Fibroblast of the conjunctiva (primary cell): ENCODE measurements at places on chromosomes 7 and 10.

DNA sequence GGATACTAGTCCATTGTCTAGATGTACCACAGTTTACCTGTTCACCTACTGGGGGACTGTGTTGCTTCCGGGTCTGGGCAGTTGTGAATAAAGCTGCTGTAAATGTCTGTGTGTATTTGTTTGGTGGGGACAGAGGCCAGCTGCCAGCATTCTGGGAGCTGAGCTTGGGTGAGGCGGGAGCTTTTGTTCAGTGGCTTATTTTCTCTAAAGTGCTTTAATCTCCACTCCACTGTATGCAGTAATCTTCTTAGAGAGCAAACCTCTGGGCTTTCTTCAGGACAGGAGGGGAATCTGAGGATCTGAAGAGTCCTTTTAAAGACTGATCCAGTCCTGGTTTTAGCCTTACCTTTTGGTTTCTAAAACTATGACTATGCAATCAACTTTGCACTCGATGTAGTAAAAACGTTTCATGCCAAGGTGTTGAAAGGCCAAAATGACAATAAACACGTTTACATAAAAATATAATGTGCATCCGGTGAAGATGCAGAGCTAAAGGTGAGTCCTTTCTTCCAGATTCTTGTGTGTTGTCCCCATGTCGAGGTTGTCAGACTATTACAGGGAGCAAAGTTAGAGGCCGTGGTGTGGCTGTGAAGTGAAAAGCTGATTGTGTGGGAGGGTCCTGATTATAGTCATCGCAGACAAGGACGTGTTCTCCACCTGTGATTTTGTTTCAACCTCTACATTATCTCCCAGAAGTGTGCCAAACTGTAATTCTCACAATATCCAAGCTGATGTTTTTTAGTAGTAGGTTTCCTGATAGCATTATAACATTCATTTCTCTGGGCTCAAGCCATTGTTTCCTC is 279.8 kb downstream of the CAMK1D start:
- no peak for DNase-seq

GRCh38 chr10:99661377-99661763 is 2.1 kb downstream of the ENTPD7 start:
- peak; percentile 41 for DNase-seq

GRCh38 chr7:8105449-8106095 is 137.0 kb downstream of the GLCCI1 start:
- no peak for DNase-seq

- no peak for DNase-seq
Measured at GRCh38 chr10:8174762-8175161, 120.3 kb downstream of the GATA3 start.

GRCh38 chr7:50426280-50427045 is 23.7 kb downstream of the FIGNL1 start:
- DNase-seq = no peak

- DNase-seq = no peak
Measured at GRCh38 chr10:125722811-125723210, 3.3 kb downstream of the EDRF1 start.

DNA sequence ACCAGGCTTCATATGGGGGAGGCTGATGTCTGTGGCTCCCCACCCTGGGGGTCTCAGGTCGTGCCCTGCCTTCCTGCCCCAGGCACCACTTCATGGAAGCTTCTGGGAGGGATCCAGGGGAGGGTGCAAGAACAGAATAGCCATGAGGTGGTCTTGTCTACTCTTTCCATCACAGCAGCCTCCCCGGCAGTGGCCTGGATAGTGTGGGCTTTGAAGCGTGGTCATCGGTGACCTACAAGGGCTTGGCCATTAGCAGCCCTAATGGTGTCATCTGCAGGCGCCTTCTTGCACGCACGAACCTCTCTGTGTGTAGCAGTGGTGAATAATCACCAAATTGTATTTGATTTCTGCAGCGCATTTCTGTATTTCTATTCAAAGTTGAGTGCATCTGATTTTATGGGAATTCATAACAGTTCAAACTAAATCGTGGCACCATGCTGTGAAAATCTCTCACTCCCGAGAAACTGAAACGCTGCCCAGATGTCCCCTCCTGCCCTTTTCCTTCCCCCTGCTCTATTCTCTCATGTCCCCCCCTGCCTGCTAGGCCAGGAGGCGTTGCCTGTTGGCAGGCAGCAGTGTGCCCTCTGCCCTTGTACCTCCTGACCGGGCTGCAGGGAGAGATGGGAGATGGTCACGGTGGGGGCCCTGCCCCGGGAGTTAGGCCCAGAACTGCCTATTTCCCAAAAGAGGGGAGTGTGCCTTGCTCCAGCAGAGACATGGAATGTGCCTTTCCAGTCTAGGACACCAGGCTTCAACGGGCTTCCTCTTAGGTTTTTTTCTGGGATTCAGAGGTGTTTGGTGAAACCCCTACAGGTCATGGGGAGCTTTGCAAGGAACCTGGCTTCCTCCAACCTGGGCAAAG is 34.8 kb downstream of the CDH23 start:
- no peak for DNase-seq

- peak; percentile 3 for DNase-seq
Measured at GRCh38 chr7:82210416-82211184, 233.0 kb downstream of the CACNA2D1 start.

DNA sequence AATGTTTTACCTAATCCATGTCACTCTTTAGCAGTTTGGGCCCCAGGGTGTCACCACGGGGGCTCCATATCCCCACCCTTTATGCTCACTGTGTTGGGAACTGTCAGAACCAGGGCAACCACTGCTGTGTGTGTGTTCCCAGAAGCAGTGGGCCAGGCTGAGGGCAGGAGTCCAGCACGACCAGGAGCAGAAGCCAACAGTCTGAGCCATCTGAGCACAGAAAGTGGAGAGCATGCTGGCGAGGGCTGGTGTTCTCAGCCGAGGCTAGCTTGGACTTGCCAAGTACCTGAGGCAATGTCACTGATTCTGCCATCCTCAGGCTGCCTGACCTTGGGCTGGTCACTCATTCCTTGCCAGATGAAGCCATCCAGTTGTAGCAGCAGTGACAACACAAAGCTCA is 285.0 kb downstream of the BMPER start:
- DNase-seq = no peak

- DNase-seq = peak; percentile 79
Measured at GRCh38 chr10:80154978-80155695, 22.6 kb downstream of the PLAC9 start.

DNA sequence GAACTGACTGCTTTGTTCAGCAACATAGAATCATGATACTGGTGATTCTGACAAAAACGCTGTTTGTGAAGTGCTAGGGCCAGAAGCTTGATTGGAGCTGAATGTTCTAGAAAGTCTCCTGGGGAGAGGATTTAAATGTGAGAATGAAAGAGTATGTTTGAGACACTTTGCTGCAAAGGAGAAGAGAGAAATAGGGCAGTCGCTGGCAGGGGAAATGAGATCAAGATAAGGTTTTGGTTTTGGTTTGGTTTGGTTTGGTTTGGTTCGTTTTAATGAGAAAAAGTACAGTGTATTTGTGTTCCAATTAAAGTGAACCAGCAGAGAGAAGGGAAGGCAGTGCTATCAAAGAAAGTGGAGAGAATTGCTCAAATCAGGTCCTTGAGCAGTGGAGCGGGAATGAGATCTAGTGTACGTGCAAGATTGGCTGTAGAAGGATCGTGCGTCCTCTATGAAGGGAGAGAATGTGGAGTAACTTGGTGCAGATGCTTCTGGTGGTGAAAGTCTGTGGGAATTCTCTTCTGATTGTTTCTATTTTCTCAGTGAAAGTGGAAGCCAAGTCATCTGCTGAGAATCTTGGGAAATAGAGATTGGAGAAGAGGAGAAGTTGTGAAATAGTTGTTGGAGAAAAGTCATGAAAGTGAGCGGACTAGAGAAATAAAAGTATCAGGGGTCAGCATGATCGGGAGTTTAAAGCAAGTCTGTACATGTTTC is 270.5 kb downstream of the CCDC3 start:
- DNase-seq = no peak

- no peak for DNase-seq
Measured at GRCh38 chr7:74224511-74224832, 14.7 kb downstream of the LAT2 start.

- no peak for DNase-seq
Measured at GRCh38 chr7:1977059-1977875, 255.5 kb downstream of the MAD1L1 start.

DNA sequence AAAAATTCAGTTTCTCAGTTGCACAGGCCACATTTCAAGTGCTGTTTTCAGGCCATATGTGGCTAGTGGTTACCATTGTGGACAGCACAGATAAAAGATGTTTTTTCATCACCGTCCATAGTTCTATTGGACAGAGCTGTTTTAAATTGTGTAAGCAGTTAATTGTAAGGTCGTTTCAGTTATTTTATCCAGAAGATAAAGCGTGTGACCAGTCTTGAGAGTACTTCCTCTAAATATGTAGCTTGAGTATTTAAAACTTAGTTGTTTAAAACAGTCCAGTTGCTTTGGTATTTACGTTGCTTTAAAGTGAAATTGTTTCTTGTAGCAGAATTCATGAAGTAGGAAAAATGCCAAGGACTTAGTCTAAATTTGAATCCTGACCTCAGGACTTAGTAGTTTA is 66.9 kb downstream of the ZNRF2 start:
- DNase-seq = no peak

DNA sequence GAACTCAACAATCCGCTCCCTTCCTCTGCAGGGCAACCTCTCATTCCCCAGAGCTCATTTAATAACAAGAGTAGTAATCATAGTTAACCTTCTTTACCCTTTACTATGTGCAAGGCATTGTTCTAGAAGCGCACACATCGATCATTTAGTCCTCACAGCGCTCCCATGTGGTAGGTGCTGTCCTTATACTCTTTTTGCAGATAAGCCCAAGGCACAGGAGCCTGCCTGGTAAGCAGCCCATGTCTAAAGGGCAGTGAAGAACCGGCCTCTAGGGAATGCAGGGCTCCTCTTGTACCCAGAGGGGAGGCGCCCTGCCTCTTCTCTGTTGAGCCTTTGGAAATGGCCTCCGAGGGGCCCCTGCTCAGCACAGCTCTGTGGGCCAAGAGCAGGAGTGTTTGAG is 14.3 kb downstream of the CHST3 start:
- DNase-seq = no peak

GRCh38 chr10:97196223-97197029 is 10.7 kb upstream of the SLIT1 start:
- DNase-seq = peak; percentile 30

GRCh38 chr10:83301732-83302131 is 837.6 kb upstream of the GHITM start:
- no peak for DNase-seq

DNA sequence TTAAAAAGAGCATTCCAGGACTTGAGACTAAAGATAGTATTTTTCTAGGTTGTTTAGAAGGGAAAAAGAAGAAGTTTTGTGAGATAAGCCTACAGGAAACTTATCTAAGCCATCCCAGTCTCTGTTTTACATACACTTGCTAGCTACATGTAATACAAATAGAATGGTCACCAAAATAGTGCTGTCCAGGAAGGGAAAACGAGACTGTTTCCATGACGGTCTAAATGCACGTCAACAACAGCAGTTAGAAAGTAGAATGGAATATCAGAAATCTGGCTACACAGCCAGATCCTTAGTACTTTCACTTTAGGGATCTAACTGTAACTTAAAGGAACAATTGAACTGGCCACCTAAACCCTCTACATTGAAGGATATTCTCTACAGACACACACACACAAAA is 117.6 kb downstream of the TSPAN12 start:
- peak; percentile 17 for DNase-seq

GRCh38 chr7:42611961-42612360 is 299.9 kb downstream of the C7orf25 start:
- DNase-seq = no peak

- no peak for DNase-seq
Measured at GRCh38 chr7:117837841-117838240, 35.4 kb downstream of the CTTNBP2 start.

- DNase-seq = peak; percentile 63
Measured at GRCh38 chr10:90911133-90912051, 9.5 kb downstream of the ANKRD1 start.

DNA sequence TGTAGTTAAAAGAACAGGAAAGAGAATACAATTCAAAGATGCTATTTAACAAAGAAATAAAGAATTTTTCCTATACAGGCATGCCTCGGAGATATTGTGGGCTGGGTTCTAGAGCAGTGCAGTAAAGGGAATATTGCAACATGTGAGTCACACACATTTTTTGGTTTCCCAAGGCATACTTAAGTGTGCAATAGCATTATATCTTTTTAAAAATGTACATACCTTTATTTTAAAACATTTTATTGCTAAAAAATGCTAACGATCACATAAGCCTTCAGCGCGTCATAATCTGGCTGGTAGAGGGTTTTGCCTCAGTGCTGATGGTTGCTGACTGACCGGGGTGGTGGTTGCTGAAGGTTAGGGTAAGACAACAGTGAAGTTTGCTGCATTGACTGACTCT is 54.4 kb downstream of the ESYT2 start:
- no peak for DNase-seq

GRCh38 chr7:10998996-10999757 is 25.5 kb downstream of the PHF14 start:
- no peak for DNase-seq

DNA sequence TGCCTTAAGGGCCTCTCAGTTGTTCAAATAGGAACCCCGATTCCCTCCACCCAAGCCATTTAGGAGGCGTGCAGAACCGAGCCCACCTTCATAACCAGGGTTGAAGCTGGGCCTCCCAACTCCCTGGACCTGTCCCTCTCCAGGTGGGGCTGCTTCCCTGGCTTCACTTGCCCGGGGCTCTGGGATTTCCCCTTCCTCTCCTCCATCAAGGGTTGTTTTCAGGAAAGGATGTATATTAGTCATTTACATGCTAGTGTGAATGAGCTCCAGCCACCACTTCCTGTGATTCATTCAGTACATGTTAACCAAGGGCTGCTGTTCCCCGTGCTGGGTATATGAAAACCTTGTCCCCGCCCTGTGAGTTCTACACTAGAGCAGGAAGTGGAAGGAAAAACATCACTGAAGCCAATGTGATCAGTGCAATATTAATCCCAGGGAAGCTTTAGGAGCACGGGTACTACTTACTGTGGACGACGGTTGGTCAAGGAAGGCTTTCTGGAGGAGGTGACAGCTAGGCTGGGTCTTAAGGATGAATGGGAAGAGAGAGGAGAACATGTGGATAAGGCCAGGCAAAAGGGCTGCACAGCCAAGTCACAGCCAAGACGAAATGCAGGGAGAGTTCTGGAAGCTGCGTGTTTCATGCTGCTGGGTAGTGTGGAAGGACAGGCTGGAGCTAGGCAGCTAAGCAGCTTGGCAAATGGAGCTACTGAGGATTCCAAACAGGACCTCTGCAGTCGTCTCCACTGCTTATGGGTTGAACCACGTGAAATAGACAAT is 150.1 kb upstream of the SHH start:
- no peak for DNase-seq

DNA sequence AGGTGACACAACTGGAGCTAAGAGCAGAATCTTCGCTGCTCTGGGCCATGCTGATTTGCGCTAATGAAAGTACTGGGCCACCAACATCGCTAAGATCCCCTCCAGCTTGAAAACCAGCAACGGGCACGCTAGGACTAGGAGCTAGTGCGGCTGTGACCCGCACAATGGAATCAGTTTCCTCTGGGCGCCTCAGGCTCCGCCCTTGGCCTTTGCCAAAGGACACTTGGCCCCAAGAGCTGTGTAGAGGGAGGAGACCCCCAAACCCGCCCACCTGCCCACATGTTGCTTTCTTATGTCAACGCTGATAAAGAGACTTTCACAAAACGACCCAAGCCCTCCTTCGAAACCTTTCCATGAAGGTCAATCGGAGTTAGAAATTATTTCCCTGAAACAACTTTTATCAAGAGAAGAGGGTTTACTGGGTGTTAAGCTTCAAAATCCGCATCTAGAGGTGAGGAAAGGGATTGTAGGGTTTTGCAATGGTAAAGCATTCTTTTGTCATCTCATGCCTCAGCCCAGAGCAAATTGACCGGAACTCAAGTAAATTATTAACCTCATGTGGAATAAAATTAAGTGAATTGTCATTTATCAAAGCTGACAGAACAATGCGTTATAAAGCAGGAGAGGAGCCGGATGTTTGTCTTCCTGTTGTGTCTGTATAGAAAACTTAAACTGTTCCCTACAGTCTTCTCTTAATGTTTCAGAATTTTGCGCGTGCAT is 9.4 kb downstream of the ABCB5 start:
- DNase-seq = no peak
